Left kidney (tissue), 8 donors: ENCODE measurements at places on chromosomes 16 and 17. TPM values are rescaled to one million over a fixed set of nuclear protein-coding genes. Genes with fewer than 3 reads are reported as not detected.

DNA sequence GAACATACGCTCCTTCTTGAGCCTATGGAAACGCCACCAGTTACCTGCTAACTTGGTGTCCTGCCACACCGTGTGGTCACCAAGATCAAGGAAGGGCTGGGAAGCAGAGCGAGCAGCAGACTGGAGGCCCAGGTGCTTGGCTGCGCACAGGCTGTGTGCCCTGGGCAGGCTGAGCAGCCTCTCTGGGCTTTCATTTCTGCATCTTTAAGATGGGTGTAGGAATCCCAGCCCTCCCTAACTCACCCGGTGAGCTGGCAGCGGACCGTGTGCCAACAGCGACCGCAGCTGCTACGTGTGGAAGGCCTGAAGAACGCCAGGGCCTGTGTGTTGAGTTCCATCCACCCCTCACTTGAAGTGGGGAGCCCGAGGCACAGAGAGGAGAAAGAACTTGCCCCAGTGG is 80.0 kb downstream of the IRF8 start:
- no peak for DNase-seq

- DNase-seq: peak; percentile 55
These were observed 14.3 kb downstream of the JUP start for GRCh38 chr17:41772218-41772585.

- peak; percentile 92 for DNase-seq
These were observed 16.8 kb upstream of the RMI2 start for GRCh38 chr16:11328172-11329070.

DNA sequence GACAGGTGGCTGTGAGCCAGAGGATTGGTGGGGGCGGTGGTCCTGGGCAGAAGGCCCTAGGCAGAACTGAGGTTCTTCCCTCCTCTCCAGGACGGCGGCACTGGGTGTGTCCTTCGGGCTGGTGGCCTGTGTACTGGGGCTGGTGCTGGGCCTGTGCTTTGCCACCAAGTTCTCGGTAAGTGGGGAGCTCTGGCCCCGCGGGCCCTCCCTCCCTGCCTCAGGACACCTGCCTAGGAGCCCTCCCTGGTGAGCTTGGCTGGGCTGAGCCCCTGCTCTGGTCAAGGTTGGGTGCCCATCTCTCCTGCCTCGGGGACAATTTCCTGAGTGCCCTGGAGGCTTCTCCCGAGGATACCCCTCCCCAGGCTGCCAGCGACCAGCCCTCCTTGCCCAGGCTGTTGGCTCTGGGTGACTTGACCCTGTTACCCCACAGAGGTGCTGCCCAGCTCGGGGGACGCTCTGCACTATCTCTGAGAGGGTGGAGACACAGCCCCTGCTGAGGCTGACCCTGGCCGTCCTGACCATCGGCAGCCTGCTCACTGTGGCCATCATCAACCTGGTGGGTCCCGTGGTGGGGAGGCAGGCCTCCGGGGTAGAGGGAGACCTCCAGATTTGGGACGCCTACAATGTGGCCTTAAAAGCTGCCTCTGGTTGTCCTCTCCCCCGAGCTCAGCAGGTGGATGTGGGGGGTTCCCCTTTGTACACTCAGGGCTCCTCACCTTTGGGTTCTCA is 42.0 kb downstream of the ADCY7 start:
- DNase-seq: no peak

GRCh38 chr17:17911001-17911613 is 61.1 kb downstream of the TOM1L2 start:
- no peak for DNase-seq

GRCh38 chr17:28335959-28336871 is 654 bp downstream of the TNFAIP1 start:
- DNase-seq: peak; percentile 76

DNA sequence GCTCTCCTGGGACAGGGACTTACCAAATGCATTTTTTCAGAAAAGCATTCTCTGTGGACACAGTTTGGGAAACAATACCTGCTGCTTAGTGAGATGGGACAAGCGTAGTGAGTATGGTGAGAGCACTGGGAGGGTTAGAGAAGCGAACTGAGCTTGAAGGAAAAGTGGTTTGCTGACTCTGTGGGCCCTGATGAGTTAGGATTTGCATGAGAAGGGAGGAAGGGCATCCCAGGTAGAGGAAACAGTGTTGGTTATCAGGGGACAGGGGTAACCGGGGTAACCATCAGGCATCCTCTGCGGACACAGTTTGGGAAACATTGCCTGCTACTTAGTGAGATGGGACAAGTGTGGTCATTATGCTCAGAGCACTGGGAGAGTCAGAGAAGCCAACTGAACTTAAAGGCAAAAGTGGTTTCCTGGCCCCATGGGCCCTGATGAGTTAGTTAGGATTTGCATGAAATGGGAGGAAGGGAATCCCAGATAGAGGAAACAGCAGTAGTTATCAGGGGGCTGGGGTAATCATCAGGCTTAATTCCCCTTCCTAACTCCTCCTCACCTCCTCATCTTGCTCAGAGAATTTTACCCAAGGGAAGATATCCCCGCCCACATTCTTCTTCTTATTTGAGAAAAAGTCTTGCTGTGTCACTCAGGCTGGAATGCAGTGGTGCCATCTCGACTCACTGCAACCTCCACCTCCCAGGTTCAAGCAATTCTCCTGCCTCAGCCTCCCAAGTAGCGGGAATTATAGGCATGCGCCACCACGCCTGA is 319.3 kb downstream of the RBFOX1 start:
- DNase-seq: no peak

- DNase-seq: no peak
These were observed 137.0 kb upstream of the TP53TG3D start for GRCh38 chr16:32116080-32116479.

DNA sequence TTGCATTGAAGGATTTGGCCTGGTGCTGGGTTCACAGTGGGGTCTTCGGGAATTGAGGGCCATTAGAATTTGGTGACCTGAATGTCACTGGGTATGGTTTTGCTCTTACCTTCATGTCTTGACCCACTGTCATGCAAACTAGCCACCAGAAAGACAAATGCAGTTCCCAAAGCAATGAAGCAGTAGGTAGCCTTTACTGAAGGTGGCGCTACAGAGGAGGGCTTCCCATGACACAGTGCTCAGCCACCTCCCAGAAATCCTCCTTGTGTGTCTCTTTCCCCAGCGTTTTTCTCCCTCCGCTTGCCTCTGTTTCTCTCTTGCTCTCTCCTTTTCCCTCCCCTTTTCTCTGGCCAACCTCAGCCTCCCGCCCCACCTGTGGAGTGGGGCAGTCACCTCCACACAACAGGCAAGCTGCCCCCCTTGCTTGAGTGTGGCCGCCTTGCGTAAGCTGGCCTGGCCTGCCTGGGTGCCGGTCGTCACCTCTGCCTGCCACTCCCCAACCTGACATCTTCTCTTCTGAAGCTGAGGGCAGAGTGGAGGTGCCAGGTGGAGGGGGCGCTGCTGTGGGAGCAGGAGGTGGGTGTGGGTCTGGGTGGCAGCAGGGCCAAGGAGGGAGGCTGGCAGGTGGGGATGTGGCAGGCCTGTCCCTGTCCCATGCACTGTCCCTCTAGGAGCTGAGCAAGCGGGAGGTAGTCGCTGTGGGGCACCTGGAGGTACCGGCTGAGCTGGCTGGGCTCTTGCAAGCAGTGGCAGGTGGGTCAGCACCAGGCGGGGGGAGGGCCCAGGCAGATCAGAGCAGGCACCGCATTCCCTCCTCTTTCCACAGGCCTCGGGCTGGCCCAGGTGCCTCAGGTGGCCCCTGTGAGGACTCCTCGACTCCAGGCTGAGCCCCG is 34.7 kb downstream of the MYO15A start:
- no peak for DNase-seq

The CPHXL2 gene
- polyA plus RNA-seq: 0.40 TPM

The AATK gene
- 3.9 TPM for polyA plus RNA-seq

The LITAFD gene
- polyA plus RNA-seq: not detected
